ENCODE measurements at places on chromosomes 4 and X. TPM values are rescaled to one million over a fixed set of nuclear protein-coding genes. Genes with fewer than 3 reads are reported as not detected.

EIF4E gene
- 126 TPM for total RNA-seq

CCDC110 gene
- 0.06 TPM for total RNA-seq

LUZP4 gene
- total RNA-seq = not detected

FREM3 gene
- total RNA-seq = not detected

MAML3 gene
- 2.7 TPM for total RNA-seq

AMMECR1 gene
- total RNA-seq = 9.4 TPM
